ENCODE measurements at places on chromosomes 13 and 19.
A peak's percentile ranks its signal among the peaks of the same experiment; 100 is the strongest.

DNA sequence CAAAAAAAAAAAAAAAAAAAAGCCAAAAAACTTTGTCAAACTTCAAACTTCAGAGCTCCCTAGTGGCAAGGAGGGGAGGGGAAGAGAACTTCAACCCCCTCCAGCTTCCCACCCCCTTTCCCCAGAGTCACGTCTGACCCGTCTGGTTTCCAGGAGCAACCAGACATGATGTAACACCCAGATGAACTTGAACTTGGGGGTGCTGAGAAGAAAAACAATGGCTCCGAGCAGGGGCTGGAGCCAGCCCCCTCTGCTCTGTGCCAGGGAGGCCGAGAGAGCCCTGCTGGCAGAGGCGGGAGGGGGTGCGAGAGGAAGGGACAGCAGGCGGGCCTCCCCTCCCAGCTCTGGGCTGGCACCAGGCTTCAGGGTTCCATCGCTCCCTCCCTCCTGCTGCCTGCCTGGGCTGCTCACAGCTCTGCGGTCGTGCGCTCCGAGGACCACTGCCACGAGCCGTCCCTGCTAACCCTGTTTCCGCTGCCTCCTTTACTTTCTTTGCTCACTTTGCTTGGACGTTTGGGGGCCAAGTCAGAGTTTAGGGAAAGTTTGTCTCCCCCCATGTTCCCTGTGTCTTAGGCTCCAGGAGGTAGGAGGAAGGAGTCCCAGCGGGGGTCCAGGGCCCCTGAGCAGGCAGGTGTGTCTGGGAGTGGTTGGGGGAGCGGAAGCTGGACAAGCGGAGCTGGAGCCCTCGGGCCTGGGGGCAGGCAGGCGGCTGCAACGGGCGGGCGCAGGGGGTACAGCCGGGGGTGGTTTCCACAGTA, 11.1 kb downstream of the LYL1 start:
- no peak for DNase-seq

DNA sequence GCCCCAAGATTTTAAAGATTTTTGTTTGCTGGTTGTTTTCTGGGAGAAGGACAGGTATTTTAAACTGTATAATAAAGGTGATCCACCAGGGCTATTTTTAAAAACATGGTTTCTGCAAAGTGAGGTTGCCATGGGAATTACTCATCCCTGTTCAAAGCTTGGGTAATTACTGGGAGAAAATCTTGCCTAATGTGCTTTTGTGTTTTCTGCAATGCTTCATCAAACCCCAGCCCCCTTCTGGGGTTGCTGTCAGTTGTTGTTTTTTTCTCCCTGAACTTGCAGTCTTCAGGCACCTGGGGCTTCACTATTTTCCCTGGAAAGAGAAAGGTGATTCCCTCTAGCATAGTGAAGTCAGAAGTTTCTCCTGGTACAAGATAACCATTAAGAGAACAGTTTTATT, 277.2 kb downstream of the NALCN start:
- no peak for DNase-seq

DNA sequence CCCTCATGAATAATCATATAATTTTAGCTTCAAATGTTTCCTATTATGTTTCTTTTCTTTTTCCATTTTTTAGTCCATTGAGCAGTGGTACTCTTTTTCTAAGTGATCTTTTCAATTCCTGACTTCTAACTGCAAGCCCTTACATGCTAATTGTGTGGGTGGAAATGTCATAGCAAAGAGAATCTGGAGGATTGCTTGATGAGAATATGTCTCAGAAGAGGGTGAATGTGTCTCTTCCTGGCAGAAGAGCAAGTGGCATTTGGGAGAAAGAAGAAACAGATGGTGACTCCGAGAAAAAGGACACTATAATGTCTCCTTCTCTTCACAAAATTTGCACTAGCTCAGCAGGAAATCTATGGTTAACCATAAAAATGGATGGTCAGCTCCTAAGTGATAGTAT, 2320.0 kb downstream of the PCDH9 start:
- no peak for DNase-seq

DNA sequence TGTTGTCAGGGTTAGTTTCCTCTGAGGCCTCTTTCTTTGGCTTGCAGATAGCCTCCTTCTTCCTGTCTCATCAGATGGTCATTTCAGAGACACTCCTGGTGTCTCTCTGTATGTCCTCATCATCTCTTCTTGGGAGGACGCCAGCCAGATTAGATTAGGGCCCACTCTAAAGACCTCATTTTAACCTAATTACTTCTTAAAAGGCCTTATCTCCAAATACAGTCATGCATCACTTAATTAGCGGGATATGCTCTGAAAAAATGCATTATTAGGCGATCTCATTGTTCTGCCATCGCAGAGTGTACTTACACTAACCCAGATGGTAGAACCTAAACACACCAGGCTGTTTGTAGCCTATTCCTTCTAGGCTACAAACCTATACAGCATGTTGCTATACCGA, 89.0 kb downstream of the CDK8 start:
- DNase-seq: no peak

GRCh38 chr19:29680937-29681336, 15.7 kb downstream of the PLEKHF1 start:
- DNase-seq: no peak

GRCh38 chr13:50742353-50742752, 101.1 kb downstream of the DLEU7 start:
- DNase-seq: no peak

DNA sequence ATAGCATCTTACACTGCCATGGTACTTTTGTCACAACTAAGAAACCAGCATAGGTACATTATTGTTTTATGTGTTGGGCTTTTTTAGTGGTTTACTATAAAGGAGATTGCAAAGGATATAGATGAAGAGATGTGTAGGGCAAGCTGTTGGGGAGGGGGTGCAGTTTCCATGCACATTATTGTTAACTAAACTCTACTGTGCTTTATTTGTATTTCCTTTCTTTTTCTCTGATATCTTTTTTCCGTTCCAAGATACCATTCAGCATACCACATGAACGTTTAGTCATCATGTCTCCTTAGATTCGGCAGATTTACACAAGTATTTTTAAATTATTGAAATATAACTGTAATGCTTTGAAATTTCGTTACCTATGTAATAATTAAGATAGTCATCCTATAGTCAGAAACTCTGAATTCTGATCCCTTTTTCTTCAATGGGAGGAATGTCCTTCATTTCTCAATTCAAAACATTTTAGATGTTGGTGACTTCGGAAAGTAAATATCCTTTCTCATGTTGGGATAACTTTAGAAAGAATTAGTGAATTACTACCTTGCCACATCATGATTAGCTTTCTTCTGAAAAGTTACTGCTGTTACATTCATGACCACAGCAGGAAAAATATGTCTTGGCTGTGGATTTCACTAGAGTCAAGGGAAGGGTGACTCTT, 82.8 kb downstream of the FRY start:
- no peak for DNase-seq

DNA sequence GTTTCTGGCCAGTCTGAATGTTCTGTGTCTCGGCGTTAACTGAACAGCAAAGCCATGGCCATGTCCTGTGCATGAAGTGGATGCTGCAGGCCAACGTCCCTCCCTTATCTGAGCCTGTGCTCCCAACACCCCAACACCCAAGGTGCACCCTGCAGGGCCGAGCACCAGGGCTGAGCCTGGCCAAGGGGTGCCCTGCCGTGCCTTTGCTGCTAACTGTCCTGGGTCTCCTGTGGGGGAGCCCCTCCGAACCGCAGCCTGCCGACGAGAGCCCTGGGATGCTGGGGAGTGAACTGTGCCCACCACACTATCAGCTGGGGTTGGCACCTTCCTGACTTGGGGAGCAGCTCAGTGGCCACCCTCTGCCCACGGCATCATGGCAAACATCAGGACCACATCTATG, 17.6 kb downstream of the GPX4 start:
- DNase-seq: no peak

- DNase-seq: no peak
Observed at GRCh38 chr19:12513531-12514061, 29.0 kb upstream of the ZNF709 start.

- DNase-seq: no peak
Observed at GRCh38 chr13:54733639-54734038, 1705.0 kb downstream of the OLFM4 start.

DNA sequence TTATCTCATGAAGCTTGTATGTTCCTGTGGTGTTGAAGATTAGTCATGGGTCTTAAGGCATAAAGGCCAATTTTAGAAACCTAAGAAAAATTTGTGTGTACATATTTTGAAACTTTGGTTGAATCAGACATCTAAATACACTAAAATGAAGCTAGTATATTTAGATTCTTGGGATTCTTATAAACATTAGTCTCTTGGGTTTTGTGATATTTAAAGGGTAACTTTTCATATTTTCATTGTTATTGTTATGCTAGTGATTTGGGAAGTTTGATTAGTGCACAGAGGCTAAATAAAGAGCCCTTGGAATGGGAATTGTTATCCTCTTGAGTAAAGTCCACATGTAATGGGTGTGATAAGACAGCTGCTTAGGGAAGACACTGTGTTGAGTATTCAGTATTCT, 24.5 kb downstream of the UBA2 start:
- DNase-seq: no peak

DNA sequence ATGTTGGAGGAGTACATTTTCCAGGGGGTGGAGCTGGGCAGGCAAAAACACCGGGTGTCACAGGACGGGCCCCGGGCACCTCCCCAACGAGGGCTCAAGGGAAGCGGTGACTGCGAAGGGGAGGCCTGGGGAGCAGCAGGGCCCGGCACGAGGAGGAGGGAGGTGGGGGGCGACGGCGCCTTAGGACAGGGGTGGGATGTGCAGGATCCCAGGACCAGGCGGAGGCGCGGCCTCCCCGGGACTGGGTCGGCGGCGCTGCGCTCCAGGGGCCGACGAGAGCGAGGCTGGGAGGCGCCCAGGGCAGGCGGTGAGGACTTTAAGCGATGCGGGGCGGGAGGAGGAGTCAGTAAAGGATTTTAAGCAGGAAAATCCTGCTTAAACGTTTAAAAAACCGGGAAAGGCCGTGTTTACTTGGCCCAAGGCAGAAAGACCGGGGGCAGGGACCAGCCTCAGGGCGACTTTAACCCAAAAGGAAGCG, 427 bp downstream of the ZNF160 start:
- peak; percentile 2 for DNase-seq

- DNase-seq: no peak
Observed at GRCh38 chr13:81048026-81048461, 707.1 kb upstream of the SPRY2 start.

DNA sequence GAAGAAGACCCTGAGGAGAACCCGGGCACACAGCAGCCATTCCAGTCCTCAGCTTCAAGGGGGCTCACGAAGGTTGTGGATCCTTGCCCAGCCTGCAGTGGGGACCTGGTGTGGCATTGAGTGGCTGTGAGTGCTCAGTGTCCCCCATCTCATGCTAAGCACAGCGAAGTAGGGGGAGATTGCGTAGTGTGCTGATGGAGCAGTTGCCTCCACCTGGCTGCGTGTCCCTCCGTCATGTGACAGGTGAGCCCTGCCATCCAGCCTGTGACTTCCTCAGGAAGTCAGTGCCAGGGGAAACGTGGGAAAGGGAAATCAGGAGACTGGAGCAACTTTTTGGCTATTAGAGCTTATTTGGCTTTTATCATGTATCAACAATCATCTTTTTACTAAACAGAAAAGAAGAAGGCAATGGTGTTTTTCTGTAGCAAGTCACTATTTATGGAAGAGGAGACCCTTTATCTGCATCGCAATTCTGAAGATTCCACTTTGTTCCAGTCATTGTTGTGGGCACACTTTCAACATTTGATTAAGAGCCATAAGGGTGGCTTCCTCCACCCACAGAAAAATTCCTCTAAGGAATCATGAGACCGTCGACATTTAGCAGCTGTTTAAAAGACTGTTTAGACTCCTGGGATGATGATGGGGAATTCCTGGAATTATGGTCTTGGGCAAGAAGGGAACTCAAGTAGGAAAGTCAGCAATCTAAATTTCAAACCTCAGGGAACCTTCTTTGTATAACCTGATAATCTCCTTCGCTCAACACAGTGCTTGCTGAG, 126.8 kb upstream of the SPATA13 start:
- DNase-seq: no peak

- DNase-seq: no peak
Observed at GRCh38 chr13:99357131-99357596, 50.0 kb upstream of the GPR183 start.

Data from stimulated activated CD8-positive, alpha-beta memory T cell treated with anti-CD3 and anti-CD28 coated beads, Interleukin-4, amount 100 ng/mL, for 1 hour (primary cell).